EH (cell line): ENCODE measurements at places on chromosomes 12 and 14.

DNA sequence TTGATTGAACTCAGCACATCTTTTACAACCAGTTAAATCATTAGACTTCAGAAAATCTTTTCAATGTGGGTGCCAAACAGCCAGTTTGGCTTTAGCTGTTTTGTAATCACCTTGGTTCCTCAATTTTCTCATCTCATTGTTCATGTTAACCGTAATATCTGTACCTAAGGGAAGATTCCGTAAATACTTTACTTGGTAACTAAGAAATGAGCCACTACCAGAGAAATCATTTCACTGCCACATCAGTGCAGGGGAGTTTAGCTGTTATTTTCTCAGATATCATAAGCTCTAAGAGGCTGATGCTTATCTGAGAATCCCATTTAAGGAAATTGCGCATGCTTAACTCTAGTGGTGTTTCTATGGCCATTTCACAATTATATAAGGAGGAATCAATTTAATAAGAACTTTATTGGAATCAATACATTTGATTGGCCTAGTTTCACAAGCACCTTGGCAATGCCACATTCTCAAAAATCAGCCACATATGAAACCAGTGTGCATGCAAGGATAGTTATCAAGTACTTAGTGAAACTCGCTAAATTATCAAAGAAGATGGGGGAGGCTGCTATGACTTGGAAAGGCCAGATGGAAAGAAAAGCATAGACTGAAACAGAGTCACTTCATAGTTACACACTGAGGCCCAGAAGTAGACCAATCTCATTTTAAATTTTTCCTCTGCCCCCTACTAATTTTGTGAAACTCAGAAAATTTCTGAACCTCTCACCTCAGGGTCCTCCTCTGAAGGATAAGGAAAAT is 28.1 kb upstream of the IL22 start:
- DNase-seq, result no peak

- no peak for DNase-seq
These were observed 982.2 kb upstream of the FBXO33 start for GRCh38 chr14:40414386-40414785.

- DNase-seq, result no peak
These were observed 194.0 kb downstream of the KLHL28 start for GRCh38 chr14:44767646-44768173.

GRCh38 chr12:47274760-47275159 is 195.0 kb upstream of the AMIGO2 start:
- DNase-seq, result peak; percentile 23

- no peak for DNase-seq
These were observed 5.0 kb downstream of the ACACB start for GRCh38 chr12:109121346-109121880.

- DNase-seq, result no peak
These were observed 254.2 kb downstream of the C12orf50 start for GRCh38 chr12:87775051-87775450.

GRCh38 chr12:112937741-112938719 is at the start of gene OAS3:
TSS of gene OAS3 (plus strand) at chr12:112938474. CDS start at chr12:112938531, 57 bp downstream.
- DNase-seq, result peak; percentile 81

DNA sequence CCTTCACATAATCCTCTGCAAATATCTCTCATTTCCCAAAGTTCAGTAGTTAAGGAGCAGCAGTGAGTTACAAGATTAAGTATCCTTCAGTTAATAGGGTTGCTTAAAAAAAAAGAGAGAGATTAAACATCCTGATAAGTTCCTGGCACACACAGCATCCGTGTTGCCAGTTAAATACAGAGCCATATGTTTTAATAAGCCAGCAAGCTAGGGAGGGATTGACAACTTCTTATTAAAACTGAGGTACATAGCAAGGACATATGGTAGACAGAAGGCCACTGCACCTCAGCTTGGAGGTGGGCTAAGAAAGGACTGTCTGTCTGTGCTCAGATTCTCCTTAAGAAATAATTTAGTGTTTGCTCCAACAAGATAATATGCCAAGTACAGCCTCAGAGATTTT is 9.6 kb upstream of the TMEM30B start:
- DNase-seq, result no peak

GRCh38 chr14:91360490-91361232 is 57.0 kb downstream of the CCDC88C start:
- DNase-seq, result no peak

DNA sequence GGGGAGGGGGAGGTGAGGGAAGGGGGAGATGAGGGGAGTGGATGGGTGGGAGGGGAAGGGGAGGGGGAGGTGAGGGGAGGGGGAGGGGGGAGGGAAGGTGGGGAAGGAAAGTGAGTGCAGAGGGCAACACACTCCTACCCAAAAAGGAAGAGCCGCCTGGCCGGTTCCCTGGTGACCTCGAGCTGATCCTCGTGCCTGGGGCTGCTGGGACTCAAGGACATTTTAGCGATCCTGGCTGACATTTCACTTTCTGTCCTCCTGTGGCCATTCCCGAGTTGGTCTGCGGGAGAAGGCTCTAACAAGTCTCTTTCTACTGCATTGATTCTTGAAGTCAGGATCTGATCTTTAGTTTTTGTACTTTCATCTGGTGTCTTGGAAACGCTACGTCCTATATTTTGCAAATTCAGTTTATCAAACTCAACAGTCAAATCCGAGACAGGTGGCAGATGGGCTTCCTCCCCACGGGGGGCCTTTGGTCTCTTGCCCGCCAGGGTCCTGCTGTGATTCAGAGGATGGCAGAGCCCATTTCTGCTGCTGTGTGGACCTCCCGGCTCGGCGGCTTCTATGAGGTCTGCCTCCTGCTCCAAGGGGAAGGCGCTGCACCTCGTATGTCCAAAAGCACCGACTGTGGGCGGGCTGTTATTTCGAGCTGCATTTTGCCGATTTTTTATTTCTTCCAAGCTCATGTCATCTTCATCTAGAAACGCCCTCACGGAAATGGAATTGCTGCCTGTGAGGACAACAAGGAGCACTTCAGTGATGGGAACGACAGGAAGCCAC is 19.1 kb downstream of the PGAM5 start:
- peak; percentile 26 for DNase-seq

GRCh38 chr14:79878785-79879184 is 332.5 kb downstream of the DIO2 start:
- no peak for DNase-seq

DNA sequence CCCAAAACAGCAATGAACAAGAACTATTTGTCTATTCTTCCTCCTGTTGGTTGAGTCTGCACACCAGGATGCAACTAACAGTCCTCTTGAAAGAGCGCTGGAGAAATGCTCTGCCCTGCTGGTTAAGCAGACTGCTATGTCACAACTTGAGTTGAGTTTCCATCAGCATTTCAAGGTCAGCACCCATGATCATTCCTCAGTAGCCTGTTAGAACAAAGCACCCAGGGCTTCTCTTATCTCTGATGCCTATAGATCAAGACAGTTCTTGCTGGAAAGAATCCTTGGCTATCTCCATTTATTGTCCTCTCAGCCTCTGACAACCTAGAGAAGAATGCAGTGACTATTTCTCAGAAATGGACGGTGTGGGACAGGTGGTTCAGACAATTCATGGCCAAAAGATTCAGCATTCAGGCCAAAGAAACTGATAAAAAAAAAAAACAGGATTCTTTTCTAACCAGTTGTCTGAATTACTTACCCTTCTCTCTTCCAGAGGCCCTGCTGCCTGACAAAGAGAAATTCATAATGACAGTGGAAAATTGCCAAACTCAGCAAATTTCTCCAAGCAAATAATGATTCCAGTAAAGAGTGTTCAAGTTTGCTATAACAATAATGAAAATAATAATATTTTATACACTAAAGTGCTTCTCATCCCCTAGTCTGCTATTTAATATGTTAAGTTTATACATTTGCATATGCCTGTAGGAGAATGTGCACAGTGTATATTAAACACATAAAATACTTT is 306.7 kb downstream of the EMP1 start:
- DNase-seq, result no peak

DNA sequence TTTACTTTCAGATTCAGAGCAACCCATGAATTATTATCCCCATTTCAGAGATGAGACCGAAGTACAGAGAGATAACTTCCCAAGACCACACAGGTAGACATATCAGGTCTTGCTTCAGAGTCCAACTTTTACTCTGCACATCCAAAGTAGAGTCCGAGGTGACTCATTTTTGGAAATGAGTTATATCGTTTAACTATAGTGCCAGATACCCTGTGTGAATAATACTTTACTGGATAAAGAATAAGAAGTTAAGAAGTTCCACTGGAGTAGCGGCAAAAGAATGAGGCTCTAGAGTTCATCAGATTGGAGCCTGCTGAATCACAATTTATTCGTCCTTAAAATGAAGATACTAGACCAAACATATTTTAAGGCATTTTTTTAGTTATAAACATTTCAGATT is 124.7 kb downstream of the EPS8 start:
- DNase-seq, result peak; percentile 48

DNA sequence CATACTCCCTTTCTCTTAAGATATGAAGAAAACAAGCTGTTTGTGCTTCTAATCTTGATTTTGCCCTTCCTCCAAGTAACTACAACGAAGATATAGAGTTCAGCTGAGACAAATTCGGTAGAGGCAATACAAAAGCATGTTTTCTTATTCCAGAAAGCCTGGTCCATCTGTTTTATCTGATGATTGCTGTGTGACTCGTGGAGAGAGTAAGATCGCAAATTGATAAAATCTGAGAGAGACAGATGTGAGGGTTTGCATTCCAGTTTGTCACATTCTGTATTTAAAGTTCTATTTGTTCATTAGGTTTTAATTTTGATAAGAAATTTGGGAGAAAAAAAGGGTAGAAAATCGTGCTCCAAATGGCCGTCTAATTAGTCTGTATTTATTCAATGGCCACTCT is 192.1 kb downstream of the CPNE8 start:
- no peak for DNase-seq

DNA sequence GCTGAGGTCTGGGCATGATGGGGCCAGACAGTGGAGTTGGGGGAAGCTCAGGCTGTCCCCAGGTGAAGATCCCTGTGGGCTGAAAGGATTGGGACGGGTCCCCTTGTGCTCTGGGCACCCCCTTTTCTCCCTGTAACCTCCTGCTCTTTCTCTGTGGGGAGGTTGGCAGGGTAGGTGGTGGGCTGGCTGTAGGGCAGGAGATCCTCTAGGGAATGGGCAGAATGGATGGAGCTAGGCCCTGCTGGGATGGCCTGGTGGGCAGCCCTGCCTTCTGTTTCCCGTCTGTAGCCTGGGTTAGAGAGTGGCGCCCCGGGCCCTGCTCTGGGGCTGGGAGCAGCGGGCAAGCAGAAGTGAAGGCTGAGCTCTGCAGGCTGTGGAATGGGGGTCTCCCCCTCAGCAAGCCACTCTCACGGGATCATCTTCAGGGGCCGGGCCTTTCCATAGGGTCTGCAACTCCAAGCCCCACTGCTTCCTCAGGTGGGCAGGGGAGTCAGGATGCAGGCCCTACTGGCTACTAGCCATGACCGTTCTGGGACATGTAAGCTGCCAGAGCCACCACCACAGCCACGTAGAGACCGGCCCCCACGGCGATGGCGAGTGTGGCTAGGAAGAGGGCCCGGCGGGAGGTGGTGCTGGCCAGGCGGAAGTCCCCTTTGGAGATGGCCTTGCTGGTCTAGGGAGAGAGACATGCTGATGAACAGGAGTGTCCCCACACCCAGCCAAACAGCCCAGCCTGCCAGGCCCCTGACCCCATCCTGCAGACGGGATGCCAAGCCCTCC is 18.8 kb downstream of the SYNDIG1L start:
- DNase-seq, result no peak

- DNase-seq, result peak; percentile 69
These were observed 12.7 kb downstream of the CPSF6 start for GRCh38 chr12:69252033-69252432.

GRCh38 chr14:68624541-68625220 is 168.2 kb downstream of the ZFP36L1 start:
- DNase-seq, result no peak

DNA sequence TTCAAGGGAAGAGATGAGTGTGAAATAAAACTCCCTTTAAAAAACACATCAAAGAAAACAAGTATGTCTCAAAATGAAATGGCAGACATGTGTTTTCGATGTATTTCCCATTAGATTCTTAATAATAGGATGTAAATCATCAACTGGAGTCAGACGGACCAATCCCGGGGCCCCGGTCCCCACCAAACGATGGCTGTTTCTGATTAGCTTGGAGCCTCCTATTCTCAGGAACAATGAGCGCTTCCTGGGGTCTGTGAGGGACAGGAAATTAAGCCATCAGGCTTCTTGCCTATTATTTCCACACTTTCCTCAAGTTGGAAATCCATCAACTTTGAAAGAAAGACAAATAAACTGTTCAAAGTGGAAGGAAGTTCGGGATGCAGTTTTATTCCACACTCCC is 179.4 kb downstream of the EFCAB11 start:
- DNase-seq, result no peak

- DNase-seq, result no peak
These were observed 36.5 kb downstream of the SSPN start for GRCh38 chr12:26231921-26232320.

DNA sequence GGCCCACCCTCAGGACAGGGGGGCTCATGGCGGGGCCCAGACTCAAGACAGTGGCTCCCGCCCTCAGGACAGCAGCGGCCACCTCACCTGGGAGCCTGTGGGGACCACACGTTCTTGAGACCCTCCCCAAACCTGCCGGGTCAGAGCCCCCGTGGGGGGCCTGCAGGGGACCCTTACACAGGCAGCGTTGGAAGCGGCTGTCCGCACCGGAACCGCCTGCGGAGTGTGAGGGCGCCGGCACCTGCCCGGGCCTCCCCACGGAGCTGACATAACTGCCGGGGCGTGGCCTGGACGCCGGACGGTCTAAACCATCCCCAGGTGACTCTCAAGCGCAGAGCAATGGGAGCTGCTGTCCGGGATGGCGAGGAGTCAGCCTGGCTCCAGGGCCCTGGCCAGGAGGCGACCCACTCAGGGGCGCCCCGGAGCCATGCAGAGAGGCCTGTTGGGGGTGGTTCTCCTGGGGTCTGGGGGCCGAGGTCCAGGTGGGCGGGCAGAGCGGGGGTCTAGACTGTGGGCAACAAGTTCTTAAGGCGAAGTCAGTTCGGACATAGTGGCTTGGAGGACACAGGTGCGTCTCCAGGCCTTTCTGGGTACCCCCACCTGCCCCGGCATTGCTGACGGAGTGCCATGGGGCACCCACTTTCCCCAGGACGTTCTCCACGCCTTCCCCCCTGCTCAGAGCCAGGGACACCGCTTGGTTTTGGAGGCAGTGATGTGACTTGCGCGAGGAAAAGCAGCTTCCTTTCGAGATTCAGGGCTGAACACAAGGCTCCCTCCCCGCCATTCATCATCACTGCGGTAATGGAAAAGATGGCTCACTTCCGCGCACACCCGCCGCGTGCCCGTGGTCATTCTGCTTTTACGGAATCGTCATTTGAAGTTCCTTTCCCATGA is 23.2 kb downstream of the GALNT9 start:
- DNase-seq, result no peak

DNA sequence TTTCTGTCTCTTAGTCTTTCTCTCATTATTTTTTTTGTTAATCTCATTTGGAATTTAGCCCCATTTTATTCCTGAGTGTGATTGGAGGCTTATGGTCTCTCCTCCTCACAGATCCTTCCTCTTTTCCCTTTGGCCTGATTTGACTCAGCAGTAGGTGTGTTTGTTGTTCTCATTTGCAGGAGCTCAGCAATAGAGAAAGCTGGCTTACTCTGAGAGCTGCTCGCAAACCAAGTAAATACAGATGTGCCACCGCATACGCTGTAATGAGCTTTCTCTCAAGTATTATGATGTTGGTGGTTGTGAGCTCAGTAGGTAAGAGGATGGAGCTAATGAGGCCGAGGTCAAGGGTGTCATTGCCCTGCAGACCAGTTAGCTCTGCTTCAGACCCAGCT is 206.5 kb downstream of the ETV6 start:
- DNase-seq, result no peak
